Astrocyte of the spinal cord (primary cell): ENCODE measurements at places on chromosomes 11 and 22.

DNA sequence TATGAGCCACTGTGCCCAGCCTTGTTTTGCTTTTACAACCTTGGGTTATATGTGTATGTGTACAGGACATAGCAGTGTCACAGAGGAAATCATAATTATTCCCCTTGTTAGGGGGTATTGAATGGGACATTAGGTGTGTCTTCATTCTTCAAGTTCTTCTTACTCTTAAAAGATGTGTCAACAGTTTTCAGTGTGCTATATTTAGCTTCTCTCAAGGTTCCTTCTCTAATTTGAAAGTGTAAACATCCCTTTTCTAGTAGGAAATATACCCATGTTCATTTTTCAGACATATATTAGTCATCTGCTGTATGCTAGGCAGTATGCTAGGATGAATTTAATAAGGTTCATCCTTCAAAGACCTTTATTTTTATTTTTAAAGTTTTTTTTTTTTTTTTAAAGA, 17.1 kb downstream of the PCF11 start:
- no peak for DNase-seq

DNA sequence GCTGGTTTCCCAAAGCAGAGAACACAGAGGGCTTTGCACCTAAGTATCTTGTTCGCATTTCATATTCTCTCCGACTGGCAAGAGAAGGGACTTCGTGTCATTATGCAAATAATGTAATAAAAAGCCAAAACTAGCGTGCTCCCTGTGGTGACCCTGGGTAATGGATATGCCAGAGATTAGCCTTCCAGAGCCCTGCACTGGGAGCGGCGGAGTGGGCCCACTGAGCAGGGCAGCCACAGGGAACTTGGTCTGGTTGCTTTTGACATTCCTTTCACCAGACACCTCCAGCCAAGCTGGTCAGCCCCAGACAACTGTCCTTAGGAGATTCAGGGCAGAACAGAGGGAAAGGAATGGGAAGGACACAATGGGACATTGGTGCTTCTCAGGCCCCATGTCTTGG, 56.1 kb downstream of the FLI1 start:
- DNase-seq, result no peak

DNA sequence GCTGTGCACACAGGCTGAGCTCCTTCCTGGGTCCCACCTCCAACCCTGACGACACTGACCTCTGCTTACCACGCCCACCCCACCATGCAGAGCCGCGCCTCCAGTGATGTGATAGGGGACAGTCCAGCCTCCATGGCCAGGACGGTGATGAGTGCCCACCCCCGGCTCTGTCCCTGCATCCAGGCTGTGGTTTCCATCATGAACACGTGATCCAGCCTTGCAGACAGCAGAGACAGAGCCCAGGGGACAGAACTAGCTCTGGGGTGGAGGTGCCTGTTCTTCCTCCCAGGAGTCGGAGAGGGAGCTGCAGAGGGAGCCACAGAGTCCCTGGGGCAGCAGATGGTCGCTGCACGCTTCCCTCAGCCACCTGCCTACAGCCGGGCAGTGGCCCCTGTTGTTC, 42.6 kb upstream of the IGSF9B start:
- DNase-seq, result no peak

DNA sequence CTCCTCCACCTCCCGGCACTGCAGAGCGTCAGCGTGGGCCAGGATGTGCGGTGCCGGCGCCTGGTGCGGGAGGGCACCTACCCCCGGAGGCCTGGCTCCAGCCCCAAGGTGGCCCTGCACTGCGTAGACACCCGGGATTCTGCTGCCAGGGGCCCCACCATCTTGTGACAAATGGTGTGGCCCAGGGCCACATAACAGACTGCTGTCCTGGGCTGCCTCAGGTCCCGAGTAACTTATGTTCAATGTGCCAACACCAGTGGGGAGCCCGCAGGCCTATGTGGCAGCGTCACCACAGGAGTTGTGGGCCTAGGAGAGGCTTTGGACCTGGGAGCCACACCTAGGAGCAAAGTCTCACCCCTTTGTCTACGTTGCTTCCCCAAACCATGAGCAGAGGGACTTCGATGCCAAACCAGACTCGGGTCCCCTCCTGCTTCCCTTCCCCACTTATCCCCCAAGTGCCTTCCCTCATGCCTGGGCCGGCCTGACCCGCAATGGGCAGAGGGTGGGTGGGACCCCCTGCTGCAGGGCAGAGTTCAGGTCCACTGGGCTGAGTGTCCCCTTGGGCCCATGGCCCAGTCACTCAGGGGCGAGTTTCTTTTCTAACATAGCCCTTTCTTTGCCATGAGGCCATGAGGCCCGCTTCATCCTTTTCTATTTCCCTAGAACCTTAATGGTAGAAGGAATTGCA, 13.5 kb downstream of the TSKU start:
- DNase-seq, result no peak

- no peak for DNase-seq
These were observed 531.7 kb downstream of the ETS1 start for GRCh38 chr11:128055576-128056217.

- no peak for DNase-seq
These were observed 51.1 kb downstream of the IGSF9B start for GRCh38 chr11:133905677-133906156.

DNA sequence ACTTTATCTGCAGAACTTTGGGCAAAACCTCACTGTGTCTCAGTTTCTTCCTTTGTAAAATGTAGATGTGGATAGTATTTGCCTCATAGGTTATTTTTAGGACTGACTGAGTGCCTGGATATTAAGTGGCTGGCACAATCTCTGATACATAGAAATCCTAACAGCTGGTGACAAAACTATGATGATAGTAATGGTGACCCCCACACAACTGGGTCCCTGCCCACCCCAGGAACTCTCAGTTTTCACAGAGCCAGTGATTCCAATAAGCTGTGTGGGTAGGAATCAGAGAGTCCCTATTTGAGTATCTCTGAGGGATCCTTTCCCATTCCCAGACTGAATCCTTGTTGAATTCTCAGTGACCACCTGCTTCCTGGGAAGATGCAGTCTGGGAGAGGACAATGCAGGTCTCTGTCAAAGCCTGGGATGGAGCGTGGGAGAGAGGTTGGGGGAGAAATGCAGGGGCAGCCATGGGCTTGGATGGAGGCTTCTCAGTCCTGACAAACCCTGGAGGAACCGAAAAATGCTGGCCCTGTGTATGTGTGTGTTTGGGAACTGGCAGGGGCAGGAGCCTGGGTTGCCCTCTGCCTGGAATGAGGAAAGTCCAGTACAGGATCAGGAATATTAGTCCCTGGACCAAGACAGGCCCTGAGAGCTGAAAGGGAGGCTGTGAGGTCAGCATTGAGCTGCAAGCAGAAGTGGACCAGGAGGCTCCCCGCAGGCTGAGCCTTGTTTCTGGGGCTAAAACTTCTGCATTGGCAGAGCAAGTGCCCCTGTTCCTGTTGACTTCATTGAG, 6.1 kb upstream of the P2RY6 start:
- DNase-seq, result no peak

DNA sequence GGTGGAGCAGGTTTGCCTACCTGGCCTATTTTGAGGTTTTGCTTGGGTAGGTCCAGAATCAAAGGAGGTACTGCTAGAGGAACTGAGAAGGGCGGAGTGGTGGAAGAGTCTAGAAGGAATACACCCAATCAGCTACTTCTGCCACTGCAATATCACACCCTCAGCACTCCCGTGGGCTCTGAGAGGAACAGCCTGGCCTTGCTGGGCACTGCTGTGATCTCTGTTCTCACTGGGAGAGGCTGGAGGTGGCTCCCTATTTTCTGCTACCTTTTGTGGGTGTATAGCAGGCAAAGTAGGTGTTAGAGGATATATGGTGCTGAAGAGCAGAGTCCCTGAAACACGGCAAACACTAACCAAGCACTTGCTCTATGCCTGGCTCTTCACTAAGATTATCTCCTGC, 25.0 kb upstream of the IGSF22 start:
- DNase-seq, result no peak
